GM12864 (cell line): ENCODE measurements at places on chromosomes 7 and 10.

DNA sequence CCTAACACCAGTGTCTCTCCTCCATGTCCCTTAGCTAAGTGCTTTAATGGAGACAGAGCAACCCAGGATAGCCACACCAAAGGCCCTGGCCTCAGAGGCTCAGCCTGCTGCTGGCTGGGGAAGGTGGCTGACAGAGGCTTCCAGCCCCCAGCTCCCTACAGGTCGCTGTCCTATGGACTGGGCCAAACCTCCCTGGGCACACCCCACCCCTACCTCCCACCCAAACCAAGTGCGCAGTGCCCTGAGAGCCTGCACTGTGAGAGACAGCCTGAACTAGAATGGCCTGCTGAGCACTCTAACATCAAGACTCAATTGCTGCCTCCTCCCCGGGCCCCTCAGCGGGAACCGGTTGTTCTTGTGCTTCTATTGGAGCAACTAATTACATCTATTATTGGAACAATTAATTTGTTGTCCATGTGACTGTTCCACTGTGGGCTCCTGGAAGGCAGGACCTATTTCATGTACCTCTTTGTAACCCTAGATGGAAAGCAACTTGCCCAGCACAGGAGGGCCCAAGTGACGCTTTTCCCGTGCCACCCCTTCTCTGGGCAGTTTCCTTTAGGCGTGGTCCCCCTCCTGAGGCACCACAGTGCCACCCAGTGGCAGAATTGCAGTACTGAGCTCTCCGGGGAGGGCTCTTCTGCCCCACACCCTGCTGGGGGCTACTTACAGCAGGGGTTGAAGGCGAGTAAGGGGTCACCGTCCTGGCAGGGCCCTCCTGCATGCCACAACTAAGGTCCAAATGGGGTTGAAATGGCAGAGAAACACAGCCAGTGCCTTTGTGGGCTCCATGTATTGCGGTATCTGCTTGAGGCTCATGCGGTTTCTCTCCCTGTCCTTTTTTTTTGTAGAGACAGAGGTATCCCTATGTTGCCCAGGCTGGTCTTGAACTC is 63.7 kb upstream of the WAPL start:
- peak; percentile 18 for DNase-seq

- DNase-seq: no peak
Observed at GRCh38 chr10:51430506-51430905, 268.9 kb downstream of the CSTF2T start.

GRCh38 chr7:141231018-141231792 is 157.3 kb downstream of the TMEM178B start:
- DNase-seq: no peak

DNA sequence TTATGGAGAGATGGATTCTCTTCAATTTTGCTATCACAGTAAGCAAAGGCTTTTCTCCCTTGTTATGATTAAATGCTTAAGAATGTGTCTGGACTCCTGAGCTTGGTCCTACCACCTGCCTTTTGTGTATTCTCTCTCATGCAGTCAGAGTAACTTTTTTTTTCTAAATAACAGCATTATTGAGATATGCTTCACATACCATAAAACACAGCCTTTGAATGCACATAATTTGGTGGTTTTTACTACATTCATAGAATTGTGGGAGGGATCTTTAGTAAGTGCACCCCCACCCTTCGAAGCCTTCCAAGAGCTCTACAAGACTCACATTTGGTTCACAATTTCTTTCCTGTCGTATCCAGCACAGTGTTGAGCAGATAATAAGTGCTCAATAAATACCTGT is 175.5 kb downstream of the ADAM12 start:
- DNase-seq: no peak

DNA sequence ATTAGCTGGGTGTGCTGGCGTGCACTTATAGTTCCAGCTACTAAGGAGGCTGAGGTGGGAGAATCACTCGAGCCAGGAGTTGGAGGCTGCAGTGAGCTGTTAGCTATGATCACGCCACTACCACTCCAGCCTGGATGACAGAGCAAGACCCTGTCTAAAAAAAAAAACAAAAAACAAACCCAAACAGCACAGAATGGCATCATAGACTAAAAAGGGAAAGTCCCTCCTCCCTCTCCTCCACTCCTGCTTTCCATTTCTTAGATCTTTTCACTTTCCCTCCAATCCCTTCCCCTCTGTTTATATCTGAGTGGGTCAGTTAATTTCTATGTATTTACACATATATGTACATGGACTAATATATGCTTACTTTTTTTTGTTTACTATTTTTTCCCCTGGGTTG is 10.4 kb upstream of the PIP4K2A start:
- DNase-seq: no peak

GRCh38 chr7:23456093-23456492 is 14.2 kb downstream of the IGF2BP3 start:
- DNase-seq: no peak

DNA sequence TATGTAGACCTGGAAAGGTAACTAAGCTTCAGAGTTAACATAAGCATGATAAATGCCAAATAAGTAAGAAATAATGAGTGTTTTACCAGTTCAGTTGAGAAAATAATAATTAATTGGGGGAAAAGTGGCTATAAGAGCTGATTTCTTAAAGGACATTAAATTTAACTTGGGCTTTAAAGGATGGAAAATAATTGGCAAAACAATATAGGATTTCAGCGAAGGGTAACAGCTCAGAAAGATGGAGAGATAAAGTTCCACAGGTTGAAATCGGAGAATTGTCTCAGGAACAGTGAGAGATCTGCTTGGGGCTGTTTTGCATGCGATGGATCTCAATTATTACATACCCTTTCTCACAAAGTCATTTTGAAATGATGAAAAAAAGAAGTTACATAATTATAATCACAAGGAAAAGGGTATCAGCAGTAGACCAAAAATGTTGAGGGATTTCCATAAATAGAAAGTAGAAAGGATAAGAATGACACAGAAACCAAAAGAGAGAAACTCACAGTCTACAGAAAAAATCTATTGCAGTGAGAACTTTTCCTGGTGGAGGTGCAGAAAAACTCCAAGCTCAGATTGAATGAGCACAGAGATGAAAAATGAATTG is 40.1 kb upstream of the ITGB8 start:
- DNase-seq: no peak

GRCh38 chr7:101381549-101382111 is 19.0 kb downstream of the COL26A1 start:
- DNase-seq: no peak

DNA sequence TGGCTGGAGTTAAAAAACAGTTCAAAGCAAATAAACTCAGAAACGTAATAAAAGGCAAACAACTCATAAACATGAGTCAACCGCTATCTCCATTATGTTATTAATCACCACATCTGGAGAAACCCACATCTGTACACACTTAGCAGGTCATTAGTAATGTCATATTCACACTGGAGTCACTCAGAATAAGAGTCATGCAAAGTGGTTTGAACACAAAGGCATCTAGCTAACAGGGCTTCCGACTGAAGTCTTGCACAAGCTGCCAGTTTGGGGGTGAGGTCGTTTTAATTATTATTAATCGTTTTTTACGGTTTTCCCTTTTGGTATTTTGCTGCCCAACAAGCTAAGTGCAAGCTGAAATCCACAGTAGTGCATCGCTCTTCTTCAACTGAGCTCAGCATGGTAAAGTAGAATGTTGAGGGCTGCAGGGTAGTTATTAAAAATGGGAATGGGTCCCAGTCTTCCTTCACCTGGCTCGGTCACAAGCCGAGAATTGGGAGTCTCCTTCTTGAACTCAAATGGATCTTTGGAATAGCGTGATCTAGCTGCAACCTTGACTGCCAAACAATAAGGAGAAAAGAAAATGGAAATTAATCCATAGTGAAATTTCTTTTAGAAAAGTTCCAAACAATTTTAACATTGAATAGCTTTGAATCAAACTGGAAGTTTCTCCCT is 663.5 kb downstream of the KCNMA1 start:
- DNase-seq: no peak

GRCh38 chr7:91127959-91128358 is 136.3 kb upstream of the FZD1 start:
- DNase-seq: no peak

- no peak for DNase-seq
Observed at GRCh38 chr10:78963074-78964034, 105.4 kb upstream of the ZMIZ1 start.

- DNase-seq: no peak
Observed at GRCh38 chr10:12547301-12547771, 198.0 kb downstream of the CAMK1D start.

DNA sequence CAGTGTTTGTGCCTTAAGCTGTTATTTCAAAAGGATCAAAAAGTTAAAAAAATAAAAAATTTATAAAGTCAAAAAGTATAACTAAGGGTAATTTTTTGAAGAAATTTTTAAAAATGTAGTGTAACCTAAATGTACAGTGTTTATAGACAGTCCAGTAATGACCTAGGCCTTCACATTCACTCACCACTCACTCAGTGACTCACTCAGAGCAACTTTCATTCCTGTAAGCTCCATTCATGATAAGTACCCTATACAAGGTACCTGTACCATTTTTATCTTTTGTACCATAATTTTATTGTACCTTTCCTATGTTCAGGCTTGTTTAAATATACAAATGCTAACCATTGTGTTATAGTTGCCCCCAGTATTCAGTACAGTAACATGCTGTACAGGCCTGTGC is 21.5 kb downstream of the DNAJC9 start:
- no peak for DNase-seq

DNA sequence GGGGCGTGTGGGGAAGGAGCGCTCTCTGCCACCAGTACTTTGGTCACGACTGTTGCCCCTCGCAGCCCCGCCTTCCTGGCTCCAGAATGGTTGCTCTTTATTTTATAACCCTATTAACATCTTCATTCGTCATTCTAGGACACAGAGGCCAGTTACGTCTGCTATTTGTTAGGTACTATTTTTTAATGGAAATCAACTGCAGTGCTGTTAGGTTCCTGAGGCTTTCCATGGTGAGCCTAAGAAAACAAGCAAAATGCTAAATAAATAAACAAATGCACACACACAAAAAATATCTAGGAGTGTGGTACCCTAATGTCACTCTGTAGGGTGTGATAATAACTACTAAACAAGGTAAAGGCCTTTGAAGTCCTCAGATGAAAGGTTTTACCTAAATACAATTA is 71.1 kb downstream of the SLC37A3 start:
- DNase-seq: no peak

- no peak for DNase-seq
Observed at GRCh38 chr7:22853674-22854157, 31.1 kb upstream of the TOMM7 start.

- no peak for DNase-seq
Observed at GRCh38 chr7:47513741-47514241, 68.1 kb downstream of the TNS3 start.

DNA sequence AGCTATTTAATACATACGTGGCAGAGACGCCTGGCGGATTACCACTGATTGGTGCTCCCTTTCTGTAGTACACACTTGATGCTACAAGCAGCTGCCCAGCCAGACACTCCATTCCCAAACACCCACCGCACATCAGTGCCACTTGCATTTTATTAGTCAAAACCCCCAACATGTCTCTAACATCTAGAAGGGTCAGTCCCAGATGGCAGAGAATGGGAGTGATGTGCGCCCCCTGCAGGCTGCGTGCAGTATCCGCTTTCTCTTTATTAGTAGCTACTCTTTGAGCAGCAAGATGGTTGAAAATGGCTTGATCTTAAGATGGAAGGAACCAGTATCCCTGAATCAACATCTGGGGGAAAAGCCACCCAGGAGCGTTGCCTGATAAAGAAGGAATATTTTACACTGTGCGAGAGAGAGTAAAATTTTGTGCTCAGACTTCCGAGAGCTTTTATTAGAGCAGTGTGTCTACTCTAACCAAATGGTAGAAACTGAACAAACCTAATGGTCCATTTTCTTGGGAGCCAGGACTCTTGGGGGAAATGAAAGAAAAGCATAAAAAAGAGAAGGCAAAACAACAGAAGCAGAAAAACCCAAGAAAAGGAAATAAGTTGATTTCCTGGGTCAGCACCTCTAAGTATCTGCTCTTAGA is 78.3 kb downstream of the ST8SIA6 start:
- DNase-seq: no peak

DNA sequence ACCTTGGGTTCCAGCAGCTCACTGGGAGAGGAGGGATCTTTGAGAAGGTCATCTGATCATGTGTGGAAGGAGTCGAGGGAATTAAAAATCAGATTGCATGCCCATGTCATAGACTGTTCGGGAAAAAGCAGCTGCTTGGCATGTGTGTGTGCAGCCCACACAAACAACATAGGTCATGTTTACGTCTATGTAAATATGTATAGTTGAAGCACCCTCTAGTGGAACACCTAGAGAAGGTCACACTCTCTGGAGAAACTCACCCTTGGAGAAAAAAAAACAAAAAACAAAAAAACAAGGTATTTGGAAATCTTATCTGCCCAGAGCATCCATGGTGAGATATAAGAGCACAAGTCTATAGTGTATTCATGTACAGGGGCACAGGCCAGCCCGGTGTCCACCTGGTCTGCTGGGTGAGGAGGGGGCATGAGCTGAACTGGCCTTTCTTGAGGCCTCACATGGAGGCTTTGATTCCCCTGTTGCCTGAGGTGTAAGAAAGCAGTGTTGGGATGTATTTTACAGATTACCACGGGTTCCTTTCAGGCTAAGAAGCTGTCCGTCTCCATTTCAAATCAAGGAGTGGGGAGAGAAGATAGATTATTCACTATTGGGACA is 98.0 kb downstream of the NPY start:
- peak; percentile 15 for DNase-seq

- DNase-seq: no peak
Observed at GRCh38 chr7:1727812-1728570, 57.9 kb downstream of the ELFN1 start.

DNA sequence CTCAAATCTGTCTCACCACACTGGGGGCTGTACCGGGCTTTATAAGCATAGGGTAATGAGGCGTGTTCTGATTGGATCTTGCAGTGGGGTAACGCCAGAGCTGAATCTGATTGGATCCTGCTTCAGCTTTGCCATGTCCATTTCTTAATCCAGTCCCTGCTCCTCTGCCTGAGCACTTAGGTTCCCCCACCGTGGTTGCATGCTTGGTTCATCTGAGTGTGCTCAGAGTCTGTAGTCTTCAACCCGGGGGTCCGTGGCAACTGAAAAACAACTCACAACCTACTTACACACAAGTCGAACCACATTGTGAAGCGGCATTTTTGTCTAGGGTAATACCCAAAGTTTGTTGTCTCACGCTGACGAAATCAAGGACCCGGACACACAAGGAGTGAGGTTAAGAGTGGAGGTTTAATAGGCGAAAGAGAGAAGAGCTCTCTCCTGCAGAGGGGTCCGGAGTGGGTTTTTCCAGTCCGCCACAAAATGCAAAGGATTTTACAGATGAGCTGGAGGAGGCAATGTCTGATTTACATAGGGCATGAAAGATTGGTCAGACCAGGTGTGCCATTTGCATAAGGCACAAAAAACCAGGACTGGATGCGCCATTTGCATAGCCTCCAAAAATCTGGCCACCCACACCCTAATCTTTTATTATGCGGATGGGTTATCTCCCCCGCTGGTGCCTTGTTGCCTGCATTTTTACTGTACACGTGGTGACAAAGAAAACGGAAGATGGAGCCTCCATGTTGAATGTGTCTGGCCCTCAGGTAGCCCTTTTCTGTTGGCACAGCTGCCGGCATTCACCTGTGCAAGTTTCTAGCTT is 641.8 kb upstream of the FOXK1 start:
- DNase-seq: no peak

GRCh38 chr10:21347043-21347784 is 178.3 kb downstream of the SKIDA1 start:
- no peak for DNase-seq

- DNase-seq: no peak
Observed at GRCh38 chr10:11225935-11226334, 208.3 kb downstream of the CELF2 start.

- no peak for DNase-seq
Observed at GRCh38 chr10:78703593-78703992, 365.2 kb upstream of the ZMIZ1 start.
